Inflammatory macrophage treated with lipopolysaccharide for 4 hours (primary cell): ENCODE measurements at places on chromosomes 4 and X.

- peak; percentile 15 for DNase-seq
Observed at GRCh38 chrX:38335382-38335781, 8.1 kb upstream of the RPGR start.

DNA sequence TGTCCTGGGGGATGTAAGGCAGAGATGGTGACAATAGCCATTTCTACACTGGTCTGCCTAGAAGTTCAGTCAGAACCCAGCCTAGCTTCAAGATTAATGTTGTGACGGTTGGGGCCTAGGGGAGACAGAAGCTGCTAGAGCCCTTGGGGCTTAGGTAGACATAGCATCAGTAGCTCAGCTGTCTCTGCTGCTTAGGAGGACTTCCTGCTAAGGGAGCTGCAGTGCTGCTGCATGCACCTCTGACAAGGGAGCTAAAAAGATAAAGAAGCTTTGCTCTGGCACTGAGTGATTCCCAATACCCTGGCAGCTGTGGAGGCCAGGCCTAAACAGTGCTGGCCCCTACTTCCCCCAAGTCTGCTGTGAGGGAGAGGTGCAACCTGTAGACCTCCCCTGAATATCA, 116.0 kb downstream of the CT47B1 start:
- DNase-seq = no peak

DNA sequence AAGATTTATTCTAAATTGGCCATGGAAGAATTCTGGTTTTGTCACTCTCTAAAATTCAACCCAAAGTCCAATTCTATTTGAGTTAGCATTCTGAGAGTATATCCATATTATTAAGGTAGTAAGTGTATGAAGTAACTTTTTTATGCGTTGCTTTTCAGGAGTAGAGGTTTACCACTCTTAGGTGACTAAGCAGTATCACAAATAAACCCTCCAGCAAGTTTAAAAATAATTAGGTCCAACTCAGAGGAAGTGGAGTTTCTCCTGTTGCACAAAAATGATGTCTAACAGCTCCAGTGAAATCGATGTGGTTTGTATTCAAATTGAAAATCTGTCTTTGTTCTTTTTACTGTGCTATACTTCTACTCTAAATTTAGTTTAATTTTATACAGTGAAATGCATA, 6.6 kb downstream of the SCML1 start:
- DNase-seq = peak; percentile 23

- DNase-seq = no peak
Observed at GRCh38 chrX:70456256-70456655, 11.6 kb downstream of the DLG3 start.

GRCh38 chr4:166987026-166987425, 247.3 kb downstream of the SPOCK3 start:
- DNase-seq = no peak

DNA sequence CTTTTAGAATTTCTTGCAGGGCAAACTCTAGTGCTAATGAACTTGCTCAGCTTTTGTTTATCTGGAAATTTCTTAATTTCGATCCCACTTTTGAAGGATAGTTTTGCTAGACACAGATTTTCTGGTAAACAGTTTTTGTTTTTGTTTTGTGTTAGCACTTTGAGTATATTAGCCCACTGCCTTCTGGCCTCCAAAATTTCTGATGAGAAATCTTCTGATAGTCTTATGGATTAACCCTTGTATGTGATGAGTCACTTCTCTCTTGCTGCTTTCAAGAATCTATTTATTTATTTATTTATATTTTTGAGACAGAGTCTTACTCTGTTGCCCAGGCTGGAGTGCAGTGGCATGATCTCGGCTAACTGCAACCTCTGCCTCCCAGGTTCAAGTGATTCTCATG, 27.0 kb upstream of the GIMD1 start:
- DNase-seq = no peak

- no peak for DNase-seq
Observed at GRCh38 chr4:52959541-52959940, 97.4 kb downstream of the RASL11B start.

- DNase-seq = no peak
Observed at GRCh38 chrX:107504006-107504405, 54.6 kb downstream of the FRMPD3 start.

DNA sequence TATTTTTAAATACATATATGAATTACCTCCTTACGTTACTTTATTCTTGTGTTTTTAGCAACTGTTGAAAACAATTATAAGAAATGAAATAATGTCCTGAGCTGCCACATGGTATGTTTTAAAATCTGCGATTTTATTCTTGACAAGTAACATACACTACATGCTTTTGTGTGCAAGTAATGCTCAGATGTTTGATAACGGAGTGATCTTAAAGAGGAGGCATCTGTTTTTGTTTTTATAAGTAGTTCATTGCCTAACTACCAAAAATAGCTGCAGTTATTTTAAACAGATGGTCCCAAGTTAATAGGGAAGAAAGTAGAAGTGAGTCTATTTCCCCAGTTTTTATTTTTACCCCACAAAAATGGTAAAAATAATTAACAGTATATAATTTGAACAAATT, 55.2 kb downstream of the GAB1 start:
- no peak for DNase-seq

DNA sequence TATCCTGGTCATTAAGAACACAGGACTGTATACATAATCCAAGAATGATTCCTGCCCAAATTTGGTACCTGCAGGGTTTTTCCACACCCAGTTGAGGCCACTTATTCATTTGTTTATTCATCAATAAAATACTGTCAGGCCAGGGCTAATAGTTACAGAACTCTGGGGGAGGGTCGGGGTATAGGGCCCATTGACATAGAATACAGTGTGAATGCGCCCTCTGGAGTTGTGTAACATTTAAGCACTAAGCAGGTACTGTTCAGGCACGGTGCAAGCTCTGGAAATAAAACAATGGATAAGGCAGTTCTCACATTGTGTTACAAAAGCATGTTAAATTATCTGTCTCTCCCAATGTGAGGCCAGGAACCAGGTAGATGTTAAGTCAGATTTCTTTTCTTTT, 30.8 kb upstream of the LRBA start:
- DNase-seq = no peak

DNA sequence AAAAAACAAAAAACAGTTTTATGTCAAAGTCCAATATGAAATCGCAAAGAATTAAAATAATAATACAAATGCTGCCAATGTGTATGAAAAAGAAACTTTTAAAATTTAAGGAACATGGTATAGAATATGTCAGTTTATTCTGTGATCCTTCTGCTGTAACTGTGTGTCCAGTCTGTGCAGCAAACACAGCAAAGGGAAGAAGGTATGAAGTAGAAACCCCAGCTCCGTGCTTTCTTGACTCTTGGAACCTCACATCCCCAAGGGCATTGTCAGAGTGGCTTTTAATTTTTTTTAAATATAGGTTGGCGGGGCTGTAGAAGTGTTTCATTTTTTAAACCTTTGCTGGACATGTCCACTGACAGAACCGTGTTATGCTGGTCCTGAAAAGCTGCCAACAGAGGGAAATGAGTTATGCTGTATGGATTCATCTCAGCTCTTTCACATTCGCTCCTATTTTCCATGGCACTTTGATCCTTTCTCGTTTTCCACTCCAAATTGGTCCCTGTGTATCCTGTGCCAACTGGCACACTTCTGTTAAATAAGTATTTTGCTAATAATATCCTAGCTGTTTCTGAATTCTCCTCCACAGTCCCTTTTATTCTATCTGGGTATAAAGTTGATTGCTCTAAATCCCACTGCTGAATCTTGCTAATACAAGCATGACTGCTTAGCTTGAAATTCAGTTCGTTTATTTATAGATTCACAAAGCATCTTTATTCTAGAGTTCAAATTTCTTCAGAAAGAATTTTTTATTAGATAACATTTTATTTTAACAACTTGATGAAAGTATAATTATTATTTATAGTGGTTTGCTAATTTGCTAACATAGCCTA, 127.0 kb upstream of the DDIT4L start:
- no peak for DNase-seq

- peak; percentile 48 for DNase-seq
Observed at GRCh38 chr4:150063128-150063527, 15.1 kb upstream of the DCLK2 start.

DNA sequence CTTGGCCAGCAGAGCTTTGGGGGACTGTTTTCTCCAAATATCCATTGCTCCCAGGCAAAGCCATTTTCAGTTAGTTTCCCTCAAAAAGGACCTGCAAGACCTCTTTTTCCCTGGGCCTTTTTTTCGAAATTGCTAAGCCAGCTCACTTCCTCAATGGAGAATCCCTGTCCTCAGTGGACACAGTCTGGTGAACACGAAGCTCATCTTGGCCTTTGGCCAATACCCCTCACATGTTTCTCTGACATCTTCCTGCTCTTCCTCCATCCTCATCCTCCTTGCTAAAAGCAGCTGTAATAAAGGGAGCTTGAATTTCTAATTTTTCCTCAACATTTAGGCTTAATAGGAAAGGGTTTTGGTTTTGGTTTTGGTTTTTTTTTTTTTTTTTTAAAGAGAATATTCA, 17.6 kb upstream of the PRPS1 start:
- DNase-seq = peak; percentile 11

DNA sequence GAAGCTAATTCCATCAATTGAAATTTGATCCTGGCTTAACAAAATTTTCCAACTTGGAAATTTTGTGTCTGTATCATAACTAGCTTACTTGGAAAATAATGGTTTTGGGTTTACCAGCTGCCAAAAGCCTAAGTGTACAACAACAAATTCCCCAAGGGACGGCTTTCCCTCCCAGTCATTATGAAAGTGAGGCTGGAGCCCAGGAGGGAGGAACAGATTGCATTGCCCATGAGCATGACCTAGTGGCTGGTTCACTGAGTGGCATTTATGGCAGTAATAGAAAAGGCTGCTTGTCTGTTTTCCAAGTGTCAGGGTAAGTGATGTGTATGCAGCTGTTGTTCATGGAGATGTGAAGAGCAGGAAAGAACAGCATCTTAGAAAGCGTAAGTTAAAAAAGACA, 70.8 kb upstream of the HHIP start:
- DNase-seq = no peak

GRCh38 chrX:8084006-8084405, 87.1 kb downstream of the VCX2 start:
- no peak for DNase-seq
